Tracheal epithelial cell (primary cell): ENCODE measurements at places on chromosomes 5 and 9. TPM values are rescaled to one million over a fixed set of nuclear protein-coding genes. Genes with fewer than 3 reads are reported as not detected.

Gene CCDC69
- total RNA-seq, result 1.3 and 1.7 TPM in 2 replicates

Gene CER1
- not detected in 2 replicates for total RNA-seq

Gene SHISAL2B
- total RNA-seq, result not detected in 2 replicates

Gene ANKH
- 9.4 and 12.3 TPM in 2 replicates for total RNA-seq

Gene PLAC8L1
- 0.43 TPM in 1 of 2 replicates, not detected in the other for total RNA-seq

Gene PTGR1
- 53.3 and 74.6 TPM in 2 replicates for total RNA-seq

Gene SNX24
- 28.0 and 32.4 TPM in 2 replicates for total RNA-seq

Gene TXN
- total RNA-seq, result 345 and 379 TPM in 2 replicates

Gene C9orf153
- total RNA-seq, result 0.48 and 0.85 TPM in 2 replicates
